Immature natural killer cell (primary cell): ENCODE measurements at places on chromosomes 3 and 15. TPM values are rescaled to one million over a fixed set of nuclear protein-coding genes. Genes with fewer than 3 reads are reported as not detected.

CPNE9 gene
- not detected for polyA plus RNA-seq

MASP1 gene
- not detected for polyA plus RNA-seq

ZNF385D gene
- polyA plus RNA-seq = not detected

DNA sequence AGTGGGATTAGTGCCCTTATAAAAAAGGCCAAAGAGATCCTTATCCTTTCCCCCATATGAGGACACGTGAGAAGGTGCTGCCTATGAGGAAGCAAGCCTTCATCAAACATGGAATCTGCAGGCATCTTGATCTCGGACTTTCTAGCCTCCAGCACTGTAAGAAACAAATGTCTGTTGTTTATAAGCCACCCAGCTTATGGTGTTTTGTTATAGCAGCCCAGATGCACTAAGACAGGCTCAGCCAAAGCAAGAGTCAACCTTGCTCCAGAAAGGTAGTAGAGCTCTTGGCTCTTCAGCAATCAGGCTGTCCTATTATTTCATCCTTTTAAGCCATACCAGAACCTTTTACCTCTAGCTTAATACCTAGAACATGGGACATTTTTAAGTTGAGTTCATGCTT is 12.3 kb upstream of the TNIK start:
- H3K27ac ChIP-seq = no peak overlapping the region
- DNase-seq = no peak
- no peaks in the 10 kb centered on the region for H3K4me1 ChIP-seq
- H3K4me3 ChIP-seq = no peak overlapping the region

DNA sequence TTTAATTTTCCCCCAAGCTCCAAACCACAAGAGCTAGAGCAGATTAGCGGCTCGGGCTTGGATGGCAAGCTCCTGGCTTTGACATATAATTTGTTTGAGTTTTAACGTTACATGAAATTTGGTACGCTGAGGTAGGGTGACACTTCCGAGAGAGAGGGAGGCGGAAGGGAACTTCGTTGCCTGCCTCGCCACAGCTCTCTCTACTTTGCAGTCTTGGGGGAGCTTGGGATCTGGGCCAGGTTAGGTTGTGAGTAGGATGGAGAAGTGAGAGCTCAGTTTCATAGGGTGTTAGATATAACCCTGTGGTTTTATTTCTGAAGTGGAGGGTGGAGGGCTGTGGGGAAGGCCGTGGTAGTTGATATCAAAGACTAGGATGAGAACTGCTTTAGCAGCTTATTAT is 39.7 kb downstream of the LRTM1 start:
- DNase-seq = no peak
- H3K4me1 ChIP-seq = no peaks in the 10 kb centered on the region
- H3K36me3 ChIP-seq = no peaks in the 10 kb centered on the region
- H3K4me3 ChIP-seq = no peak overlapping the region
- no peaks in the 10 kb centered on the region for H3K27me3 ChIP-seq

DNA sequence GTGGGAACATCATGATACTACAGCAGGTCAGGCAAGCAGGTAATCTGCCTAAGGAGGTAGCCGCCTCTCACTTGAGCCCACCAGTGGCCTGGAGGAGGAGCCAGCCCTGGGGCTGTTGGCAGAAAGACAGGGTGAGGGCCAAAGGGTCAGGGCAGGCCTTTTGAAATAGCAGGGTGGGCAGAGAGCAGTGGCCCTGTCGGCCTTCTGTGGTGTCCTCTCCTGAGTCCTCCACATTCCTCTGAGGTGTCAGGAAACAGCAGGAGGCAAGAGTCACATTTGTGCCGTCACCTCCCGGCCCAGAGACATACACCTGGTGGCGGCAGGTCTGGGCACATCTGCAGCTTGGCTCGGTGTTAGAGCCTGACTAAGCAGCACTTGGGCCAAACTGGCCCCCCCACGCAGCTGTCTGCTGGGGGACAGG is 3.9 kb upstream of the BNC1 start:
- peaks cover 7% of the 10 kb centered on the region for H3K4me1 ChIP-seq
- no peak overlapping the region for H3K4me3 ChIP-seq
- no peak for DNase-seq
- no peaks in the 10 kb centered on the region for H3K36me3 ChIP-seq

DNA sequence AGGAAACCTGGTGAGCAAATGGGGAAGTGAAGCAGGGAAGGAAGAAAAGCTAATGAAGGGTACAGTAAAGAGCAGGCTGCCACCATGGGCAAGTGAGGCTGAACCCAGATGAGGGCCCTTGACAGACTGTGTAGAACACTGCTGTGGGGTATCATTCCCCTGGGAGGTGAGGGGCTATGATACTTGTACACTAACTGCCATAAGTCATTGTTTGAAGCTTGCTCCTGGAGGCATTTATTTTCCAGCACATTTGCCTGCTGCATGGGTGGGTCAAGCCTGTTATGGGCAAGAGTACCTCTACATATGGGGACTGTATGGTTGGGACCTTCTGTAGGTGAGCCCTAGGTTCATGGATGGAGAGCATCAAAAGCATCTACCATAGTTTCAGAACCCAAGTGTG is 57.4 kb downstream of the POMGNT2 start:
- peaks cover 8% of the 10 kb centered on the region for H3K27me3 ChIP-seq
- no peak overlapping the region for H3K27ac ChIP-seq
- DNase-seq = no peak
- H3K36me3 ChIP-seq = peaks cover 36% of the 10 kb centered on the region
- H3K4me1 ChIP-seq = no peaks in the 10 kb centered on the region

DNA sequence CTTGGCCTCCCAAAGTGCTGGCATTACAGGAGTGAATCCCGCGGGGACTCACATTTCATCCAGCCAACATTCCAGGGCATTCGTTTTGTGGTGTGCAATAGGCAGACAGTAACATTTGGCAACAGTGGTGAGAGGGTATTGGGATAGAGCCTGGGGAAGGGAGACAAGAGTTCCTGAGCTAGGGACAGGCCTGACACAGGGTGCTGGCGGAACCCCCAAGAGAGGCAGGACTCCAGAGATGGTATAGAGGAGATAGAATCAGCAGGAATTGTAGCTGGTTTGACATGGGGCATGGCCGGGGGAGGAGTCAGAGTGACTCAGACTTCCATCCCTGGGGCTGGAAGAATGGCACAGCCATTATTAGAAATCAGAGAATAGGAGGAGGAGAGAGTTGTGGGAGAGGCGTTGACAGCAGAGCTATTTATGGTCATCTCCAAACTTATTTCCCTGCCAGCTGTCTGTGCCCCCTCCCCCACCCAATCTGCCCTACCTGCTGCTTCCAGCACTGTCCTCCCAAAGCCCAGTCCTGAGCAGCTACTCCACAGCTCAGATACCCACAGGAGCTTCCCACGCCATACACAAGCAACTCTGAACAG is 4.4 kb upstream of the IDH2 start:
- no peak overlapping the region for H3K4me3 ChIP-seq
- H3K4me1 ChIP-seq = peaks cover 10% of the 10 kb centered on the region
- DNase-seq = no peak
- peaks cover 4% of the 10 kb centered on the region for H3K27me3 ChIP-seq
- H3K27ac ChIP-seq = no peak overlapping the region

- no peak overlapping the region for H3K27ac ChIP-seq
- H3K27me3 ChIP-seq = peaks cover 3% of the 10 kb centered on the region
- no peak for DNase-seq
- H3K4me1 ChIP-seq = no peaks in the 10 kb centered on the region
- no peaks in the 10 kb centered on the region for H3K36me3 ChIP-seq
These were observed 19.5 kb downstream of the DNAJB11 start for GRCh38 chr3:186589856-186590579.

DNA sequence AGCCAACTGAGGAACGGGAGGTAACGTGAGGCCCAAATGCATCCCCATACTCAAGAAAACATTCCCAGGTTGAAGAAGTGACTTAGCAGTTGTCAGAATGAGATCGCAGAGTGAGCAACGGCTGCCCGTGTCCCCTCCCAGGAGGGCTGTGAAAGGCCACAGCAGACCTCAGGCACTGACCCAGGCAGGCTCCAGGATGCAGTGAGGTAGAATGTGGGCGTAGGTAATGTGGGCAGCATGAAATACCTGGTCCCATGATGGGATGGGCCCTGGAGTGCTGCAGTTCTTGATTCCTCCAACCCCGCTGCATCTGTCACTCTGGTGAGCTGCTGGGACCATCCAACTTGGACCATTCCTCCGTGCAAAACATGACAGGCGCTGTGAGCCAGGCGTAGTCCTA is 74.8 kb downstream of the NSMCE3 start:
- H3K4me3 ChIP-seq = no peak overlapping the region
- no peak for DNase-seq
- H3K27ac ChIP-seq = no peak overlapping the region
- H3K36me3 ChIP-seq = no peaks in the 10 kb centered on the region

DNA sequence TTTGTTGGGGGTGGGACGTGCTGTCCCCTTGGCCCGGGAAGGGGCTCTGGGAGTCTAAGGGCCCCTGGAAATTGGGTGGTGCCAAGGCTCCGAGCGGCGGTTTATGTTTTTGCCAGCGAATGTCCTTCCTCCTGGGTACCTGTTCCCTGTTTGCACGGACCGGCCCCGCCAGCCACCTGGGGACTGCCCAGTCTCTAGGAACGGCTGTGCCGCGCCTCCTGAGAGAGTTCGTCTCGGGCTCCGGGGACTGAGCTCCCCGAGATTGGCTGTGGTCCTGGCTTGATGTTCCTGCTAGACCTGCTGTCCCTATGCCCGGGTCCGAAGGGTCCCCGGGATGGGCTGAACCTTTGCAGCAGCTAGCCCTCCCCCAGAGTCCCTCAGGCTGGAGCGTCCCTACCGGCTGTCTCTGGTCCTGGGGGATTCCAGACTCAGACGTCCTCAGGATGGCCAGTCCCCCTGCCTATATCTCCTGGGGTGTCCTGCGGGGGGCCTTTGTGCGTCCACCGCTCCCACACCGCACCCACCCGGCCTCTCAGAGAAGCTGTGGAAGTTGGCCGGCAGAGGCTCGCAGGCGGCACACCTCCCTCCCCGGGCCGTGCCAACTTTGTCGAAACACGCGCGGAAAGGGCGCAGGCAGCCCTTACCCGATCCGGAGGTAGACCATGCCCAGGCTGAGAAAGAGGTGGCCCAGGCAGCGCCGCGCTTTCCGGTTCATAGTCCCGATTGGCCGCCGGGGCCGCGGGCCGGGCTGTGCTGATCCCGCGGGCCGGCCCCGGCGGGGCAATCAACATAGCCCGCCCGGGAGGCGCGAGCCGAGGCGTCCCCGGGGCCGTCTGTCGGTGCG is 547 bp downstream of the WNT7A start:
- H3K27ac ChIP-seq = no peak overlapping the region
- peaks cover 5% of the 10 kb centered on the region for H3K36me3 ChIP-seq
- peaks cover 16% of the 10 kb centered on the region for H3K27me3 ChIP-seq
- H3K4me1 ChIP-seq = no peaks in the 10 kb centered on the region
- H3K4me3 ChIP-seq = peak overlapping the region; percentile 16

DNA sequence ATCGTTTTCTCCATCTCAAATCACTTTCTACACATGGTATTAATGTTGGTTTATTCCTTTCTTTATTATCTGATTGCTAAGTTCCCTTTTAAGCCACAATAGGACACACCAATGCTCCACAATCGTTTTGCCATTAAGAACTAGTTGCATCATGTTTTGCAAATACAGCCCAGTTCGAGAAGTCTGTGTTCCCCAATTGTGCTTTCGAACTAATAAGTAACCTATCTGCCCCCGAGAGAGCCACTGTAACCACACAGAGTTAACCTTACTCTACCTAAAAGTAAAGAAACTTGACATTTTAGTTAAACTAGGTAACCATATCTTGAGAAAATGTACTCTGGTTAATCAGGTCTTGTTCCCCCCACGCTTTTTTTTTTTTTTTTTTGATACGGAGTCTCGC is 39.1 kb downstream of the MAGI1 start:
- DNase-seq = no peak
- H3K27me3 ChIP-seq = peaks cover 6% of the 10 kb centered on the region
- H3K27ac ChIP-seq = no peak overlapping the region
- H3K4me3 ChIP-seq = no peak overlapping the region
- H3K4me1 ChIP-seq = no peaks in the 10 kb centered on the region

DNA sequence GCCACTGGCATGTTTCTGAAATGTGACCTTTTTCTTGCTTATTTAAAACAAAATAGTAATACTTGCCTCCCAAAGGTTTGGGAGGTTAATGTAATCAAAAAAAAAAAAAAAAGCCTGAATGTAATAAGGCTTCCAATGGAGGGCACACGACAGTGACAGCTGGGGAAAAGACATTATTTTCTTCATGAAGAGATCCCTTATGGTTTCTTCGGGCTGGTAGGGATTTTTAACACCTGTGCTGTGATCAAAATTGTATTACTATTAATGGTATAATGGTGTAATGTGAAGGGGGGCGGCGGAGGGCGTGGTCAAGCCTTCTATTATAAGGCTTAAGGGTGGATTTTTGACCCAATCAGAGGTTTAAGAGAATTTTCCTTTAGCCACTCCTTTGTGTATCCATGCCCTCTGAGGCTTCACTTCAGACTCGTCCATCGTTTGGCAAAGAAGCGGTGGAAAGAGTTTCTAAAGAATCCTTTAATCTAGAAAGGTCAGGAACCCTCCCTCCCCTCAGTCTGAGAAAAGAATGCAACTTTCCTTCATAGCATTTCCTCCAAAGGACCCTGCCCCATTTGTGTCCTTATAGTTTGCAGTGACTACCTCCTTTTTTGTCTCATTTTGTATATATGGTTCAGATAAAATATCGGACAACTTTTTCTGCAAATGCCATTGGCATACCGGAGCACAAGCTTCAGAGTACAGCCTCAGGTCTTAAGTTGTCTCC is 89.5 kb upstream of the CHD2 start:
- H3K36me3 ChIP-seq = no peaks in the 10 kb centered on the region
- DNase-seq = no peak
- H3K27me3 ChIP-seq = no peaks in the 10 kb centered on the region
- peak overlapping the region; percentile 97 for H3K27ac ChIP-seq
